ENCODE measurements at places on chromosomes 2 and 18.

- DNase-seq: no peak
These were observed 2.4 kb downstream of the PIEZO2 start for GRCh38 chr18:11146947-11147345.

DNA sequence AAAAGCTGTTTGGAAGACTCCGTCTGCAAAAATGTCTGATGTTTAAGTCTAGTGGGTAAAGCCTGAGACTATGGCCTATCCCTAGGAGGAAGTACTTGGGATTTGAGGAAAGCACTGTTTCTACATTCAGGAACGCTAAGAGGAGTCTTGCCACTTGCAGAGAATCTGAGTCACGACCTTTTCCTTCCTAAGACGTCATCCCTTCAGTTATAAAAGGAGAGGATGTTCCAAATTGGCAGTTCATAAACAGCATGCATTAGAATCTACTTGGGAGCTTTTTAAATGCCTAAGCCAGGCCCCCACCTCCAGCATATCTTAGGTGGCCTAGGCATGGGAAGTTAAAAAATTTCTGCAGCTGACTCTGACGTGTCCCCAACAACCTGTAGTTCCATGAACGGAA, 125.9 kb downstream of the TTC32 start:
- no peak for DNase-seq

DNA sequence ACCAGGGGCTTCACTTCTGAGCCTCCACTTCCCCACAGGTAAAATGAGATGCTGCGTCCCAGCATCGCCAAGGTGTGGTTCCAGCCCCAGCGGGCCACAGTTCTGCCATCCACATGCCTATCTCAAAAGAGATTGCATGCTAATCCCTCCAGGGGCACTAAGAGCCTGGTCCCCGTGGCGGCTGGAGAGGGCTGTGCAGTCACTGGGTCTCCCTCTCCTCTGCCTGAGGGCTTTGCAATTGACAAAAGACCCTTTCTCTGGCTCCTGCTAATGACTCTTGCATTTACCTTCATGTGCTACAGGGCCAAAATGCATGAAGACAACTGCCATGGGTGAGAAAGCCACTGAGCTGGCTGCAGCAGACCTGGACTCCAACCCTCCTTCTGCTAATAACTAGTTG, 18.5 kb downstream of the ZBTB7C start:
- DNase-seq: no peak

- DNase-seq: no peak
These were observed 39.7 kb downstream of the DHX57 start for GRCh38 chr2:38835990-38836389.

DNA sequence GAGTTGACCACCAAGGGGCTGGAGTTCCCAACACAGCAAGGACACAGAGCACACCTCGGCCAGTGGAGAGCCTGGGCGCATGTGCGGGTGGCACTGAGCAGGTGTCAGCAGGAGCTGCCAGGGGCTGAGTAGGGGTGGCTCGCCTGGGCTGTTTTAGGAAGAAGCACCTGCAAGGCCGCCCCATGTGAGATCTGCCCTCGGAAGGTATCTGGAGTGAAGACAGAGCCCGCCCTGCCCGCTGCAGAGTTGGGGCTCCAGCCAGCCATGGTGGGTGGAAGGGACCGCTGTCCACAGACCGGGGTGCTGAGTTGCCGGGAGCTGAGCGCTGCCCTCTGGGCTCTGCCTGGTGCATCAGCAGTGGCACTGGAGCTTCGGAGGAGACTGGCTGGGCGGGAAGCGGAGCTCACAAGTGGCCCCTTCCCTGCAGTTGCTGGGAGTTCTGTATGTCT, 35.2 kb downstream of the MTERF4 start:
- no peak for DNase-seq

- DNase-seq: no peak
These were observed 101.1 kb downstream of the RNF144A start for GRCh38 chr2:7018282-7018701.

DNA sequence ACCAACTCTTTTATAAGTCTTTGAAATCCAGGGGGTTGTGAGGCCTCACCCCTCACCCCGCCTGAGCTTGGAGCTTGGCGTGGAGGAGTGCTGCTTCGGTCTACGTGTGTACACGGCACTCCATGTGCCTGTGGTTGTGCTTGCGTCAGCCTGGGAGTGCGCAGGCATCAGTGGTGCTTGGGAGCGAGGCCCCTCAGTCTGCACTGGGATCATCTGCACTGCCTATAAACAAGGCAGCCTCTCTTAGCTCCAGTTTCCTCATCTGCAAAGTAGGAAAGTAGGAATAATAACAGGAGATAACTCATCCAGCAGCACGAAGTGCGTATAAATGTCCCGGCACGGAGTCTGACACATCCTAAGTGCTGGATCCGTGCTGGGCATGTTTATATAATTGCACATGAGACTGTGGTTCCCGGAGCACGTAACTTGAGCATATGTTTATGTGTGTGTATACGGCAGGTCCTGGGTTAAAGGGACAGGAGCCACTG, 1.2 kb downstream of the GYPC start:
- no peak for DNase-seq
